ENCODE measurements at places on chromosomes 2 and 18.
A peak's percentile ranks its signal among the peaks of the same experiment; 100 is the strongest.

- no peak for DNase-seq
Measured at GRCh38 chr2:17752892-17753802, 463 bp downstream of the SMC6 start.

- no peak for DNase-seq
Measured at GRCh38 chr18:8046441-8046840, 479.3 kb downstream of the PTPRM start.

GRCh38 chr2:178908810-178909209 lies 101.6 kb upstream of the TTN start:
- DNase-seq, result no peak

DNA sequence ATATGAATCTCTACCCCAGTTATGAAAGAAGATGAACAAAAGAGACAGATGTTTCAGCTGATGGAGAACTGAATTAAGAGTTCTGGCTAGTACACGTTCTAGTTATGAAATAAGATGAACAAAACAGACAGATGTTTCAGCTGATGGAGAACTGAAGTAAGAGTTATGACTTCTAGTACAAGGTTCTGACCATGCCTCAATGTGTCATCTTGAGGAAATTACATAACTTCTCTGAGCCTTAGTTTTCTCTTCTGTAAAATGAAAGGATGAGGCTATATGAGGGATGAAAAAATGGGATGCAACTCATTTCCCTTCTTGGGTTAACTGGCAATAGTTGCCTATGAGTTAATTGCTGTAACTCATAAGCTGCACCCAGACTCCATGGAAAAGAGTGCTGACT lies 92.9 kb upstream of the WDR75 start:
- DNase-seq, result no peak

DNA sequence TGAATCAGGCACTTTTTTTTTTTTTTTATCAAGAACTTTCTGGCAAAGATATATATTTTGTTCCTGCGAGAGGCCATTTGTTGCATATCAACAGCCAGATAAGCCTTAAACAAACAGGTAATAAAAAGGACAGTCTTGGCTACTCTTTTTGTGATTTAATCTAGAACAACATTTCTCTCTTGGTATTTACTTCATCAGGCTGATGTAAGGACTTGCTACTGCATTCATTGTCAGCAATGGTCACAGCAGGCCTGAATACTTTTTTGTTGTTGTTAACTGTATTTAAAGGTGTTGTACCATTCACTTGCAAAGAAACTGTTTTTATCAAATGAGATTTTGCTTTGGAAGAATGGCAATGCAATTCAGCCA lies 683.8 kb downstream of the IRS1 start:
- no peak for DNase-seq

GRCh38 chr2:170098626-170099312 lies 79.2 kb upstream of the MYO3B start:
- DNase-seq, result no peak

GRCh38 chr2:160836755-160837154 lies 323.5 kb upstream of the TANK start:
- DNase-seq, result no peak

DNA sequence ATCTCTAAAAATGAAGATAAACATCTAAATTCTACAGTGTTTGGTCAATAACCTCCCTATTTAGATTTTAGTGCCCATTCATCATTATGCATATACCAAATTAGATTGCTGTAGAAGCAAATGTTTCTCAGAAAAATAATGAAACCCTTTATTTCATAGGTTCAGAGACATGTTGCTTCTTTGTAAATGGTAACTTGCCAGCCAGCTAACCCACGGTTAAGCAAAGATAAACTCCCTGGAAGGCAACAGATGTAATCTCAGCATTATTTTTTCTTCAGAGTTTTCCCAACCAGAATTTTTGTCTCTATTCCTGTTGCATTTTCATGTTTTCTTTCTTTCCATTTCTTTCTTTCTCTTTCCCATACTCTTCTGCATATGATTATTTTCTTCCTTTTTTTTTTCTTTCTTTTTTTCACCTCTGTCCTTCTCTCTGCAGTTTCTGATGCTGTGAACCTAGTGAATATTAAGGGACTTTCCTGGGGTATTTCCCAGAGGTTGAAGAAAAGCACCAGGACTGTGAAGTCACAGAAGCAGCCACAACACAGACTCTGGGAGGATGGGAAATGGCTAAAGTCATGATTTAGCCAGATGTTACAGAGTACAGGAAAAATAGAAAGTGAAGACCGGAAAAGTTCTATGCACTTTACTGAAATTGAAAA lies 50.0 kb upstream of the DSG1 start:
- no peak for DNase-seq

- peak; percentile 4 for DNase-seq
Measured at GRCh38 chr18:79524181-79525078, 128.7 kb downstream of the NFATC1 start.

GRCh38 chr2:220999356-220999755 lies 572.7 kb downstream of the EPHA4 start:
- DNase-seq, result no peak

GRCh38 chr2:86794861-86795260 lies 4.1 kb upstream of the CD8A start:
- DNase-seq, result no peak

DNA sequence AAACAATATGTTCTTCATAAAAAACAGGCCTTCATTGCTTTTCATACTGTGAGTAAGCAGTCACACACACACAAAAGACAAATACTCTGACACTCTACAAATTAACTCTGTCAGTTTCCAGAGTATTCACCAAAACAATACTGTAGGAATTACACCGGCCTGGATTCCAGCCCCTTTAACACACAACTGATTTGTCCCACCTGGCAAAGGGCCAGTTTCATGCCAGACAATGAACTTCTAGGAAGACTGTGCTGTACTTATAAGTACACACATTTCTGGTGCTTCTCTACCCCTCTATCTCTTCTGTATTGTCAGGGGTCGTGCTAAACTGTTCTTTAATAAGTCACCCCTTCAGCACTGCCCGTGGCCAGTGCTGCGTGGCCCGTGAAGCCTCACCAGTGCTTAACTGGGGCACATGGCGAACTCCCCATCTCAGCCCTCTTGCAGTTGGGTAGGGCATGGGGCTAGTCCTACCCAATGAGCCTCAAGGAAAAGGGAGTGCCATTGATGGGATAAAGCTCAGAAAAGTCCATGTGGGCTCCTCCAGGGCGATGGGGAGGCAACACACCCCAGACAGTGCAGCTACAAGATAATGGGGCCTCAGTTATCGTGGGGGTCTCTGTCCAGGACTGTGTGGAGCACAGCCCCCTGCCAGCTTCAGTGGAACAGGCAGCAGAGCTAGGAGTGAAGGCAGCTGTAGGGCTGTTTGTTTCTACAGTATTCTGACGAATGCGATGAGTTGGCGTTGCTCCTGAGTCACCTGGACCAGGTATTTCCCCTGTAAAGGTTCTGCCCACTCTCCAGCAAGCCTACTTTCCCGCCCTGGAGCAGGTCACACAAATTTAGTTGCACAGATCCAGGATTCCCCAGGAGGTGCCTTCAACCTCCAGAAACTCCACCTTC lies 99.0 kb downstream of the SP3 start:
- DNase-seq, result no peak
